A549 (cell line): ENCODE measurements at places on chromosomes 3 and 15.

- no peak for DNase-seq
Measured at GRCh38 chr3:23934253-23934652, 10.8 kb upstream of the NR1D2 start.

DNA sequence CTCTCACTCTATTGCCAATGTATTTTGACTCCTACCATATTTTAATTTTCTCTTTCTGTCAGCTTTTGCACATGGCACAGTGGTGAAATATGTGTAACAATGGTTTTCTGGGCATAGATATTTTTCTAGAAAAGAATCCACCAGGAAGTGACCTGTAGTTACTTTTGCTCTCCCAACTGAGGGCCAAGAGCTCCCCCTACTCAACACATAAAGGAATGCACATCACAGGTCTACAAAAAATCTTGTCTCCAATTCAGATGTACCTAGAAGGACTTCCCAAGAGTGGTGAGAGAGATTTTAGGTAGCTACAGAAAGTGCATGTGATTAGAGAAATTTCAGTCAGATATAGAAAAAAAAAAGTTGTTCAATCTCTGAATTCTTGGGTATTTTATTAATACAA lies 15.6 kb downstream of the CPA3 start:
- peak; percentile 28 for DNase-seq

DNA sequence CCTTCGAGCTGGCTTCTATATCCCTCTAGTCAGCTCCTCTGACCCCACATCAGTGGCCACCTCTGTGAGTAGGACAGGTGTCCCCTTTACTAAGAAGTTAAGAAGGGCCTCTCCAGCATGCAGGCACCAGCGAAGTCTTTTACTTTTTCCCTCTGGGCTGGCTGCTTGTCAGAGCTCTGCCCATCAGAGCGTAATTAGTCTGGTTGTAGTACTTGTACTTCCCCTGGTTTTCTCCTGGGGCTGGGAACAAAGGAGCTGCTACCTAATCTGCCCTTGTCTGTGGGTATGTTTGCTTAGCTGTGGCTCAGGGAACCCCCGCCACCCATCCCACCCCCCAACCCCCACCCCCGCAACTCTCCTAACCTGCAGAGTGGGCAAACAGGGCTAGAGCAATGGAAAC lies 27.4 kb upstream of the ALPK3 start:
- no peak for DNase-seq

DNA sequence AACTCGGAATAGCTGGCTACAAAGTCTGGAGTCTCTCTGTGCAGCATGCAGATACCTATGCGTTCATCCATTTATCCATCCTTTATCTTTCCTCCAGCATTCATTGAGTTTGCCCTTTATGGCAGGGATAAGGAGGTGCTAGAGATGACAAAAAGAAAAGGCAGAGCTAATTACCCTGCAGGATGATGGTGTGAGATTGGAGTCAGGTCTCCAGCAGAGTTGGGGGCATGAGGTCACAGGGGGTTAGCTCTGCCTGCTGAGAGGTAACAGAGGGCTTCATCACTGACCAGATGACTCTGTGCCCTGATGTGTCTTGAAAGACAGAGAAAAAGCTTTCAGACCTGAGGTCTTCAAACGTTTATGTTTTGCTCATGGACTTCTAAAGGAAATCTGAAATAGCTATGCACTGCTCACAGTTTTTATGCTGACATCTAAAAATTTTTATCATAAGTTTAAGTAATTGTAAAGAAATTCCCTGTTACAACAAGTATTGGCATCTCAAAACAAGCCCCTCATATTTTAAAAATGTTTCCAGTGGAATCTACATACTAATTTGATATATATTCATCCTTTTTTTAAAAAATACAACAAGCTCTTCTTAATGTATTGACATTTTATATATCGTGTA lies 132.3 kb upstream of the ANKRD28 start:
- no peak for DNase-seq

- no peak for DNase-seq
Measured at GRCh38 chr15:70062321-70062956, 35.3 kb downstream of the TLE3 start.

GRCh38 chr15:81030301-81030750 lies 29.6 kb downstream of the TLNRD1 start:
- DNase-seq: no peak

- no peak for DNase-seq
Measured at GRCh38 chr3:123728014-123728413, 143.2 kb upstream of the HACD2 start.

GRCh38 chr3:151468284-151468917 lies 7.5 kb upstream of the IGSF10 start:
- peak; percentile 74 for DNase-seq

- DNase-seq: no peak
Measured at GRCh38 chr3:152760591-152760990, 74.3 kb upstream of the P2RY1 start.

DNA sequence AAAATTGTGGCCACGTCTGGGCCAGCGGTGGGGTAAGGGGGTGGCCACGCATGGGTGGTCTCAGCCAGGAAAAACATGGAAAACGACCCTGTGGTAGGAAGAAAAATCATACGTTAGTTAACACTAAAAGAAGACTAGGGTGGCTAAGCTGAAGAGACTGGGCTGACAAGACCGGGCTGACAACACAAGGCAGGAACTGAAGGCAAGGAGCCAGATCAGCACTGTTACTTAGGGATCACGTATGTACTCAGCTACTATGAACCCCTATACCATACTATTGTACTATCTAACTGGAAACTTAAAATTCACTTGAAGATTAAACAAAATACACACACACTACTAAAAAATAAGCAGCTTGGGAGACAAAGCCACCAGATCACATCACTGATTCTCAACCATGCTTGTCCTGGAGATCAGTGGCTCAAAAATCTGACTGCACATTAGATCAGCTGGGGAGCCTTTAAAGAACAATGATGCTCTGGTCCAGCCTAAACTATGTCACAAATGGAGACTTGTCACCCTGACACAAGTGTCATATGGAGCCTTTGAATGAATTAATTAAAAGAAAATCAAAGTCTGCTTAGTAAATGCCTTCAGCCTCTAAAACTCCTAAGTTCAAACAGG lies 442.2 kb downstream of the SHQ1 start:
- DNase-seq: no peak

DNA sequence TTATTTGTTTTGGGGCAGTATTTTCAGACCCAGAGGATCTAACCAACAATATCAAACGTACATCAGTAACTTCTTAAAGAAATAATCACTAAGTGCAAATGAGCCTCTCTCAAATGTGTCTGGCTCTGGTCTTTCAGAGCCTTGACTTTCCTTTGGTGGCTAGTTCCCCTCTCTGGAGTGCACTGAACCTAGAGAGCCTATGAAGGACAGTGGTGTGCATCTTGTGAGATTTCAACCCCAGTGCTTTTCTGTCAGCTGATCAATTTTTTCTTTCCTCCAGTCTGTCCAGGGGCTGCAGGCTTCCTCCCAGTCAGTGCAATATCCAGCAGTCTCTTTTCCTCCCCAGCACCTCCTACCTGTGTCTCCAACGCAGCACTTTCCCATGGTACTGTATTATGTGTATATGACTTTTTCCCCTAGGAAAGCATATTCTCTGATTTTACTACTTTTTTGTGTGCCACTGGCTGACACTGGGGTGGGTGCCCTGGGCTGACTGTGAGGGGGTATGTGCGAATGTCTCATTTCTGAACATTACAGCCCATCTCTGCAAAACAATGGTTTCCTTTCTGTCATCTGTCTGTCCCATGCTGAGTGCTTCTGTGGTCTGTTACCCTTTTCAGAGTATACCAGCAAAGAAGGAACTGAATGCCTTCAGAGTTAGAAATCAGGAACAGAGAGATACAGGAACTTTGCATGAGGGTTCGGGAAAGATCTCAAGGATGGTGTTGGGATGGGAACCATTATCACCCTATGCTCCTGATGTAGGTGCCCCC lies 98.8 kb downstream of the ARPP21 start:
- no peak for DNase-seq

- peak; percentile 100 for DNase-seq
Measured at GRCh38 chr15:92803852-92804609, 96.1 kb upstream of the CHD2 start.

DNA sequence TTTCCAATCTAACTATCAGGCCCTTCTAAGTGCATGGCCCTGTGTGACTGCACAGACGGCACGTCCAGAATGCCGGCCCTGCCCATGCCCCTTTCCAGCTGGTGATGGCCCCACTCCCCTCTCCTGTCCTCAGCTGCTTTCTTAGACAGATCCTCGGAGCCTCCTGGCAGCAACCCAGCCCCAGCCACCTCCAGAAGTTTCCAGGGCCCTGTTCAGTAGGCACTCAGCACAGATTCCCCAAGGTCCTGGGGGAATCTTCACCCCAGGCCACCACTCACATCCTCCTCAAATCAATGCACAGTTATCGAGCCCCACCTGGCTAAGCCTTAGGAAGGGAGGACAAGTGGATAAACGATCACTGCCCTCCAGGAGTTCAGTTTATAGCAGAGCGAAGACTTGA lies 1.4 kb upstream of the CRABP1 start:
- DNase-seq: no peak

DNA sequence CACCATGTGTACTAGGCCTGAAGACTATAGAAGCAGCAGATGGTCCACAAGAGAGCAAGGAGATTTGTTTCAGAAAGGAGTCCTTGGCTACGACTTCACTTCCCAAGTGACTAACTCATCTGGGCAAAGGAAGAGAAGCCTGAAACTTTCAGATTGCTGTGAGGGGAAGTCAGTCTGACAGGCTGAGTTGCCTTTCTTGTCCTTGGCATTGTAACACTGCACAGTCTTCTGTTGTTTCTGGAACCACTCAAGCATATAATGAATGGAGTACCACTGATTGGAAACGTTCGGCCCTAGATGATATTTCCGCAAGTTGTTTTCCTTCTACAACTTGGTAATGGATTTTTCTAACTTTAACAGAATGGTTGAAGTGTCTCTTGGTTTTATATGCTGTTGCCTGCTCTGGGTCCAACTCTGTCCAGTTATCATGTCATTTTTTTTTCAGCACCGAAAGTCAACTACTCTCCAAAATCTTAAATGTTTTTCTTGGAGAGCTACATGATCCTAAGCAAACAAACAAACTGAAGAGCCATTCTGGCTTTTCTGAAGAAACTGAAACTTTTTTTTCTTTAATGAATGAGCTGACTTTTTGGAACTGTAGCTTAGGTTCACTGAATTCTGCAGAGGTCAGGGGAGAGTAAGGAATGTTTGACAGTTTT lies 685.7 kb downstream of the MECOM start:
- no peak for DNase-seq

GRCh38 chr3:139127101-139127500 lies 82.4 kb upstream of the PRR23C start:
- DNase-seq: no peak

DNA sequence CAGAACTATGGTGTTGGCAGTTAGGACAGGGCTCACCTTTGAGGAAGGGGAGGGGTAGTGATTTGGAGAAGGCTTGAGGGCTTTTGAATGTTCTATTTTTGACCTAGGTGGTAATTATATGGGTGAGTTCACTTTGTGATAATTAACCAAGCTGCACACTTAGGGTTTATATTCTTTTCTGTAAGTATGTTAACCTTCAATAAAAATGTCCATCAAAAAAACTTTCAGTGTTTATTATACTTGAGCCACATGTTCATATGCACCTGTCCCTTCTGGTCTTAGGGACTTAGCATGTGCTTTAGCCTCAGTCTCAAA lies 28.4 kb downstream of the PDE8A start:
- DNase-seq: no peak

DNA sequence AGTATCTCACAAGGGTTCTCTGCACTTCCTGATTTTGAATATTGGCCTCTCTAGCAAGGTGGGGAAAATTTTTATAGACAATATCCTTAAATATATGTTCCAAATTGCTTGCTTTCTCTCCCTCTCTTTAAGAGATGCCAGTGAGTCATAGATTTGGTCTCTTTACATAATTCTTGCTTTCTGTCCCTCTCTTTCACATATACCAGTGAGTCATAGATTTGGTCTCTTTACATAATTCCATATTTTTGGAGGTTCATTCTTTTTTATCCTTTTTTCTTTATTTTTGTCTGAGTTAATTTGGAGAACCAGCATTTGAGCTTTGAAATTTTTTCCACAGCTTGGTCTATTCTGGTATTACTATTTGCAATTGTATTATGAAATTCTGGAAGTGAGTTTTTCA lies 77.7 kb upstream of the NUDT16 start:
- no peak for DNase-seq

- no peak for DNase-seq
Measured at GRCh38 chr3:123412811-123413604, 35.9 kb downstream of the ADCY5 start.

- no peak for DNase-seq
Measured at GRCh38 chr15:56165234-56165633, 78.4 kb downstream of the RFX7 start.

DNA sequence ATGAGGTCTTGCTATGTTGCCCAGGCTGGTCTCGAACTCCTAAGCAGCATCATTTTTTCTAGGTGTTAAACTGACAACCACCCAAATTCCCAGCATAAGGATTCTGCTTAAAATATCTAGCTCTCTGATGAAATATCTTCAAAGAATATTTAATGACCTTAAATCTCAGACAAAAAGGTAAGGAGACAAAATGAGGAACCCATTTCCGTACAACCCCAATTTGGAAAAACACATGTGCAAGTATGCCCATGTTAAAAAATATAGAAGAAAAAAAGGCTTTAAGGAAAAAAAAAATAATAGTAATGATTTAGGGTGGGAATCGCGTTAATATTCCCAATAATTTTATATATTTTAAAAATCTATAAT lies 1.4 kb upstream of the SACM1L start:
- no peak for DNase-seq

DNA sequence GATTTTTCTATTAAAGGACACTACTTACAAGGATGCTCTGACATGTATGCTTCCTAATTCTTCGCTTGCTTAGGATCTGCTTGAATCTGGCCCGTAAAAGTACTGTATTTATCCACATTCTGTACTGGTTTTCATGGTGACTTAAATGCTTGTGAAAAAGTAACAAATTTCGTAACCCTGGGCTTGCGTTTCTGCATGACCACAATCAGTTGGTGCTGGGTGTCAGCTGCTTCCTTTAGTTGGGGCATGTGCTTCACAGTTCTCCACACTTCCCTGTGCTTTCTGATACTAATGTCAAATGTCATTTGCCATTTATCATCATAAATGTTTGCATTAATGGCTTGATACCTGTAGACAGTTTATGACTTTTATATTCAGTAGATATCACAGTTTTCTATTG lies 218.4 kb upstream of the MLF1 start:
- no peak for DNase-seq

GRCh38 chr15:41932511-41933289 lies 38.8 kb upstream of the SPTBN5 start:
- no peak for DNase-seq

GRCh38 chr3:48747015-48747615 lies 30.1 kb upstream of the IP6K2 start:
- no peak for DNase-seq

- DNase-seq: no peak
Measured at GRCh38 chr15:61153291-61153690, 75.8 kb downstream of the RORA start.

DNA sequence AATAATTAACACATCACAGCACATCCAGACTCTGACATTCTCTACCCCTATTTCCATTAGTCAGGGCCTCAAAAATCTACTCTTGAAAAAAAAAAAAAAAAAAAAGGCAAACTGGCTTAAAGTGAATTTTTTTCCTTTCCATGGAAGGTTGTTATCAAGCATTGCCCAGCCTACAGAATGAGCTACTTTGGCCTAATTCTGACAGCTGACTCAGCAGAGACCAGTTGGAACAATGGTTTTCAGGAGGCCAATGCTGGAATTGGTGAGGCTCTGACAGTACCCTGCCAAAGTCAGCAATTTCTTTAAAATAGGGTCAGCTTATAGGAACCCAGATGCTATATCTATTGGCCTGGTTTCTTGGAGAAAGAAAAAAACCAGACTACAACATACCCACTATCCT lies 454.7 kb downstream of the MAGI1 start:
- DNase-seq: no peak
